ENCODE measurements at places on chromosomes 13 and 19.
A peak's percentile ranks its signal among the peaks of the same experiment; 100 is the strongest.

DNA sequence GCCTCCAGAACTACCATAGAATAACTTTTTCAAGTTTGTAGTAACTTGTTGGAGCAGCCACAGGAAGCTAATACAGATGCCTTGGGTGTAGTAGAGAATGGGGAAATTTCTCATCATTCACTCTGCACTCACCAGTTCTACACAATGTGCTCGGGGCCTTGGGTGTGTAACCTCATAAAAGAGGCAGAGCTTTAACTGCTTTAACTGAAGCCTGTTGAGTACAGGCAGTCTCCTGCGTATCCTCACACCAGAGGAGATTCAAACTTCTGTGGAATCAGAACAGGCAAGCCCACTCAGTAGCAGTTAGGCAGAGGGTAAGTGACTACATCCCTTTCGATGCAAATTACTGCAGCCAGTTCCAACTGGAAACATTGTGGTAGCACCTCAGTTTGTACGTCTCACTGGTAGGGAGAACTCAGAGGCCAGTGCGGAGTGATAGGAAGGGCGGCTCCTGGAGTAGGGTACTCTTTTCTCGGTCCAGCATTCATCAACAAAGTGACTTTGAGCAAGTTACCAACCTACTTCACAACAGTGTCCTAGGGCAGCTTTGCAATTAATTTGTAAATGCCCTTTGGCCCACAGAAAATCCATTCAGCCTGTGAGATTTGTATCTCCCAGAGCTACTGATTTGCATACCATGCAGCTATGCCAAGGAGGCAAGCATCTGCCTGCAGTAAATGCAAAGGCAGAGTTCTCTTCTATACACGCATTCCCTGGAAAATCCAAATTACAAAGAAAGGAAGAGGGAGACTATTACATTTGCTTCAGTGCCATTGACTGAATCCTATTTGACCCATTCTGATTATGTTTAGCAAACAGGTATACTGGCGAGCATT, 904.3 kb downstream of the DIAPH3 start:
- DNase-seq, result no peak

- DNase-seq, result no peak
Measured at GRCh38 chr19:42226886-42227285, 6.8 kb downstream of the ZNF526 start.

GRCh38 chr13:50250401-50250800, 235.2 kb downstream of the KCNRG start:
- no peak for DNase-seq

- no peak for DNase-seq
Measured at GRCh38 chr13:60028021-60028420, 135.7 kb downstream of the DIAPH3 start.

DNA sequence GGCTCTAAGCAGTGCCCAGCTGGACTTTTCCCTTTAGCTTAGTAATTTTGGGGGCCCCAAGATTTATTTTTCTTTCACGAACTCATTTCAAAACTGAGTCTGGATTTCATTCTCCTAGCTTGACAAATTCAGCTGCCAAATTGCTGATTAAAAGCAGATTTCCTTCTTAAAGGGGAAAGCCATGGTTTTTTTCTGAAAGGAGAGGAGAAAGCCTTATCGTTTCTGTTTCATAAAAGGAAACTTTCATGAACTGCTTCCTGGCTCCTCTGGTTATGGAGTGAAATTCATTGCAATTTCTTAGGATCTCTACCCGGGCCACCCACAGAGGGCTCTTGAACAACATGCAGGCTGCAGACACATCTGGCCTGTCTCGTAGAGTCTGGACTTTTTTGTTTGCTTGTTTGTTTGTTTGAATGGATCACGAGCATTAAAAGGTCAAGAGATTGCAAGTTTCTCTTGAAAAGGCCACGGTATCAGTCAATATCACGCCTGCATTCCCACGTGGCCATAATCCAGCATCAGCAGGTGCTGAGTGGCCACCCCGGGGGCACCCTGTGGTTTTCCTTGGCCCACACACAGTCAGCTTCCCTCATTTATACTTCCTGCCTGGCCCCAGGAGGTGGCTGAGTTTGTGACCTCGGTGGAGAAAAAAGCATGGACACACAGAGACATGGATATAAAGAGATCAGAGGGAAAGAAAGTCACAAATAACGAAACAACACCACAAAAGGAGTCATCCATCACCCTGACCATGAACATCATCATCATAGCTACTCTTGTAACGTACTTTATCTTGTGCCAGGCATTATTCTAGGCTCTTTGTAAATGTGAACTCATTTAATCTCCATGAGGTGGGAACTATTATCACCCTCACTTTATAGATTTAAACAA, 10.5 kb upstream of the KLK4 start:
- DNase-seq, result no peak

DNA sequence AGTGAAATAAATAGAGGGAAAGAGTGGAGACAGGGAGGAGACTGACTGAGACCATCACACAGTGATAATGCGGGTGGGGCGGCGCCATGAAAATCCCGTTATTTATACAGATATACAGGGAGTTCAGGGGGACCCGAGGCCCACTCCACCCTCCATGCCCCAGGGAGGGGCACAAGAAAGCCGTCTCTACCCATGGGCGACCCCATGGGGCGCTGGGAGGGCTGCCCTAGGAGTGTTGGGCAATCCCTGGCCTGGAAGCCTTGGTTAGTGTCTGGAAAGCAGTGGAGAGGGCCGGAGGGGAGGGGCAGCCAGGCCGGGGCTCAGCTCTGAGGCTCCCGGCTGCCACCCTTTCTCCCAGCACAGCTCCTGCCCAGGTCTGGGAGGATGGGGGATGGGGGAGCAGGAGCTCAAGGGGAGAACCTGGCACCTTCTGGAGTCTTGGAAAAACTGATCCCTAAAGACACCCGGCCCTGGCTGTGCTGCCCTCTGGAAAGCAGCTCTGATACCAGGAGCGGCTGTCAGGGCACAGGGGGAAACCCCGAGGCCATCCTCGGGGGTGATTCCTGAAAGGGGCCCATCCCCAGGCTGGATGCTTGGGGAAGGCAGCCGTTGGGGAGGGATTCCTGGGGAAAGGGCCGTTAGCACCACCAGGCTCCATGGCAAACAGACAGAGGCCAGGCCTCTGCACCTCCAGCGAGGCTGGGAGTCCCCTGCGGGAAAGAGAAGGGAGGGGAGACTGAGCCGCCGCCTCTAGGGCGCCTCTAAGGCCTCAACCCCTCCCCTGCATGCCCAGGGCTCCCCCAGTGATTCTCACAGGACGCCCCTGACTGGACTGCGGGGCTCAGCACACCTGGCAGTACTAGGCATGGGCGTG, 3.0 kb upstream of the PRKD2 start:
- no peak for DNase-seq

DNA sequence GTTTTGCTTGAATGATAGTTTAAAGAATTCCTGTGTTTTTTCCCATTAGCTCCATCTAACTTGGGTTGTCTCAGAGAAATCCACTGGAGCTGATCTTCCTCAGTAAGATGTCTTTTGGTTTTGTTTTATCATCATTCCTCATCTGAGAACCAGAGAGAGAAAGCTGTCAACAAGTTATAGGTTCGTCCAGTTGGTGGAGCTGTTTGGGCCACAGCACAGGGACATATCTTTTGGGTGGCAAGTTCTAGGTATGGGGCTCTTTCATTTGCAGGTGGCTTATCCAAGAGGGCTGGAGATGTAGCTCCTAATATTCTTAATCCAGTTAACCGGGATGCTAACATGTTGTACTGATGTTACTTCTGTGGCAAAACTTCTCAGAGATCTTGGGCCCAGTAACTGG, 174.2 kb downstream of the KCNRG start:
- no peak for DNase-seq

- peak; percentile 35 for DNase-seq
Measured at GRCh38 chr13:42041011-42041683, 7.3 kb upstream of the DGKH start.

GRCh38 chr19:33422369-33423180, 49.1 kb downstream of the CEBPG start:
- DNase-seq, result no peak

- no peak for DNase-seq
Measured at GRCh38 chr19:9909251-9909650, 27.1 kb downstream of the OLFM2 start.

GRCh38 chr13:86476656-86477055, 677.4 kb upstream of the SLITRK6 start:
- DNase-seq, result no peak

GRCh38 chr13:59111751-59112171, 1052.0 kb downstream of the DIAPH3 start:
- DNase-seq, result no peak

- DNase-seq, result no peak
Measured at GRCh38 chr19:30879736-30880135, 469.5 kb downstream of the TSHZ3 start.

DNA sequence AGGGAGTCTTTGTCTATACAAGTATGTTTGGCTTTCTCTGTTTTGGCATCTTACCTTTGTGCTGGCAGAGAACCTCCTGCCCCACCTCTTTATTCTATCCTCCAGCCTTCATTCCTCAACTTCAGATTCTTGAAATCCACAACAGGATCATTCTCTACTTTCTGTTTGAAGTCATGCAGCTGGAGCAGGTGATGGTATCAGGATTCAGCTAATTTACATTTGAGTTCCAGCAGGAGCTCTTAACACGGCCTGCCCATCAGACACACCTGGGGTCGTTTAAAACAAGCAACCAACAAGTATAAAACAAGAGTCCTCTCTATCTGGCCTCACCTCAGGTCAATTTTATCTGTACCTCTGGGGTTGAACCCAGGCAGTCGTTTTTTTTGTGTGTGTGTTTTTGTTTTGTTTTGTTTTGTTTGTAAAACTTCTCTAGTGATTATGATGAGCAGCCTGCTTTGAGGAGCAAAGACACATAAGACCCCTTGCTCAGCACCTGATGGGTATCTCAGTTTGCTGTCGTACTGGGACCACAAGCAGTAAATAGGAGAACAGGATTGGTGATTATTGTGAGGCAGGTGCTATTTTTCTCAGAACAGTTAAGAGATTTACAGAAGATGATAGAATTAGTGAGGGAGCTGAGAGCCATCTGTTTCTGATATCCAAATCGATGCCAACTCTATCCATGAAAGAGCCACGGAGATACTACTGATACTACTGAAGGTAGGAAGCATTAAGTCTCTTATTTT, 78.4 kb downstream of the GPC6 start:
- no peak for DNase-seq

DNA sequence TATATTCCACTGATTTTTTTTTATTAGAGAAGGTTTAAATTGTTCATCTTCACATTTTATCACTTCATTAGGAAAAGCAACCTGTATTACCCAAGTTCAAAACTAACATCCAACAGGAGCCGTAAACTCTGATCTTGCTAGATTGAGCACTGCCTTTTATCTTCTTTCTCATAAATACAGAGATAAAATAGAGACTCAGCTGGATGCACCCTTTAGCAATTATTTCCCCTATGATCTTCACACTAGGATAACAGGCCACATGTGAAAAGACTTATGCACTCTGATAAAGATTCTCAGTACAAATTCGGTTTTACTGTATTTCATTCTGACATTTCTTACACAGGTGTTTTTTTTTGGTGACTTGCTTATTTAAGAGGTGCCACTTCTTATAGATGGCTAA, 2438.2 kb upstream of the PCDH20 start:
- DNase-seq, result no peak

DNA sequence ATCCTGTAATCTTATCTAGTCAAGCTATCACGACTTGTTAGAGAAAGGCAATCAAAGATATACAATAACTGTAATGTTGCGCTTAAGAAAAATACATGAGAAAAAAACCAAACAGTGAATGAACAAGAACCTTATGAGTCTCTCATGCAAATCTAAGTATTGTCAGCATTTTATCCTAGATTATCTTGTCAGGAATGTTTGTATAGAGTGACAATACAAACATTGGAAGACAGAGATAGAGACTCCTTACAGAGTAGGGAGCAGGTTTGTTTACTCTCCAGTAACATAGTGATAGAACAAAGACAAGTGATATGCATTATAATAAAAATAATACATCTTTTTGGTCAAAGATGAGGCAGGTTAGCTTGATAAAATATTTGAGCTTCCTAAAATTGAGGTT, 444.8 kb downstream of the SLITRK5 start:
- no peak for DNase-seq

- no peak for DNase-seq
Measured at GRCh38 chr13:43445668-43446067, 341.1 kb downstream of the ENOX1 start.

DNA sequence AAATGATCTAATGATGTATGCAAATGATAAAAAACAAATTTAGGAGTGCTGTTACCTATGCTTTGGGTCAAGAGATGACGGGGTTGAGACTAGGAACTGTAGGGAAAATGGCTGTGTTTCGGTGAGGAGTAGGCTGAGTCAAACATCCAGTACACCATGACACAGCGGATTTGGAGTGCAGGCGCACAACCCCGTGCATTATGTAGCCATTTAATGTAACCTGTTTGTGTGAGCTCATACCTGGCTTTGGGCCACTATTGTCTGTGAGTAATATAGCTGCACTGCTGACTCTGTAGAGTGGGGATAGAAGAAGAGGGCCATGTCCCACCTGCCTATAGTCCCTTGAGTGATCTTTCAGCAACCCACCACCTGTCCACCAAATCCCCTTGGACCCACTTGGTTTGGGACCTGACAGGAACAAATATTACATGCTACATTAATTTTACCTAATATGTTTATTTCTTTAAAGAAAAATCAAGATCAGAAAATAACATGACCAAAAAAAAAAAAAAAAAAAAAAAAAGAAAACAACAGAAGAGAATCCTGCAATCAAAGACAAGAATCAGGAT, 95.5 kb upstream of the KLHL1 start:
- DNase-seq, result no peak

DNA sequence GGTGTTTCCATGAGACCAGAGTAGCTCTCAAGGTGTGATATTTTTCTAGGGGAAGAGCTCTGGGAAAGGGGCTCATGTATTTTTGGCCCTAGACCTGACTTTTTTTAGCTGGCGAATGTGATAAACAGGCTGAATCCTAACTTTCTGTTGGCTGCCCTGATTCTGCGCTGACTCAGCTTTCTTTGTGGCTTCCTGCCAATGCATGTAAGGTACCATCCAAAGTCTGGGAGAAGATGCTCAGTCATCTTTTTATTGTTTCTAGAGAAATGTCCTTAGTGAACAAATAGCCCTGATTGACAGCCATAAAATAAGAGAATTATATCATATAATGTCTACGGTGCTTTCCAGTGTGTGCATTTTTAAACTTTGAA, 113.6 kb upstream of the MBNL2 start:
- DNase-seq, result peak; percentile 61

DNA sequence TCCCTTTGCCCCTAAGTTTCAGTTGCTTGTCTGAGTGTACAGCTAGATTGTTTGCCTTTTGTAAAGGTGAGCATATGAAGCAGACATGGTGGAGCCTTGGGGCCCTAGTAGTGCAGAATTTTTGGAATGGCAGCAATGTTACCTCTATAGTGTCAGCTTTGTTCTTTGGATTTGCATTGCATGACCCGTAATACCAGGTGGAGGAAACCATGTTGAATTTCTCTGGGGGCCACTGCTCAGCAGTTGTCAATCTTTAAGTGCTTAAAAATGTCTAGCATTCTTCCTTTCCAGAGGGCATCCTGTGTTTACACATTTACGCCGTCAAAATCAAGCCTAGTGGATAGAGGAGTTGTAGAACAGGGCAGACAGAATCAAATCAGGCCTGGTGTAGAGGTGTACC, 303.3 kb downstream of the ATP8A2 start:
- DNase-seq, result no peak

Data from ovary (tissue), 10 donors.